CD4-positive, alpha-beta memory T cell (primary cell): ENCODE measurements at places on chromosomes 16 and 17. TPM values are rescaled to one million over a fixed set of nuclear protein-coding genes. Genes with fewer than 3 reads are reported as not detected.

APOBR gene
- total RNA-seq = 9.1 TPM

KCNJ16 gene
- total RNA-seq = not detected

HSF4 gene
- 93.6 TPM for total RNA-seq

GALNS gene
- 58.8 TPM for total RNA-seq

KRTAP2-2 gene
- not detected for total RNA-seq

SLC52A1 gene
- total RNA-seq = 0.58 TPM

KRT33A gene
- not detected for total RNA-seq

TMEM238L gene
- not detected for total RNA-seq

NGFR gene
- total RNA-seq = not detected

CPHXL2 gene
- not detected for total RNA-seq

KRT36 gene
- not detected for total RNA-seq

CHST5 gene
- not detected for total RNA-seq

ZNF597 gene
- total RNA-seq = 5.3 TPM

WFIKKN2 gene
- not detected for total RNA-seq

HBZ gene
- total RNA-seq = not detected

DNA sequence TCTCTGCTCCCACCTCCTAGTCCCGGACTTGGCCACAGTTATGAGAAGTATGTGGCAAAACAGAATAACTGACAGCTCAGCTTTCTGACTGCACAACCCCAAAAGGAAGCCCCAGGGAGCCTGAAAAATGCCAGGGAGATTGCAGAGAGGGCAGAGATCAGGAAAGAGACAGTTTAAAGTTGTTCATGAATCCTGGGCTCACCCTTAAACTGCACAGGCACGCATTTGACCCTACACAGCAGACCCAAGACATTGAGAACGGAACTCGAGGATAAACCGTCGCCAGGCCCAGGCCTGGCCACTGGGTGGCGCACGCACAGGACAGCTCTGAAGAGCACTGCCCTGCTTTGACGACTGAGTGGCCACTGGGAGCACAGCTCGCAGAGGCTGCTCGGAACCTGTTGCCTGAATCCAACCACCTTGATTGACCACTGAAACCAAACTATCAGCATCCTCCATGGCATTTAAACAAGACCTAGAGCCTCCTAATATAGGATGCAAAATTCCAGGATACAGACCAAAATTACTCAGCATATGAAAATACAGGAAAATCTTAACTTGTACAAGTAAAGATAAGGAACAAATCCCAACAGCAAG lies 114.0 kb downstream of the C16orf95 start:
- H3K4me1 ChIP-seq = no peaks in the 10 kb centered on the region
- H3K36me3 ChIP-seq = no peaks in the 10 kb centered on the region
- H3K27ac ChIP-seq = no peak overlapping the region
- DNase-seq = peak; percentile 8
- no peak overlapping the region for H3K4me3 ChIP-seq
- H3K27me3 ChIP-seq = no peaks in the 10 kb centered on the region

- no peak for DNase-seq
- H3K27me3 ChIP-seq = peaks cover 3% of the 10 kb centered on the region
- H3K4me3 ChIP-seq = no peak overlapping the region
These were observed 137.9 kb downstream of the GSG1L start for GRCh38 chr16:27925612-27926011.

DNA sequence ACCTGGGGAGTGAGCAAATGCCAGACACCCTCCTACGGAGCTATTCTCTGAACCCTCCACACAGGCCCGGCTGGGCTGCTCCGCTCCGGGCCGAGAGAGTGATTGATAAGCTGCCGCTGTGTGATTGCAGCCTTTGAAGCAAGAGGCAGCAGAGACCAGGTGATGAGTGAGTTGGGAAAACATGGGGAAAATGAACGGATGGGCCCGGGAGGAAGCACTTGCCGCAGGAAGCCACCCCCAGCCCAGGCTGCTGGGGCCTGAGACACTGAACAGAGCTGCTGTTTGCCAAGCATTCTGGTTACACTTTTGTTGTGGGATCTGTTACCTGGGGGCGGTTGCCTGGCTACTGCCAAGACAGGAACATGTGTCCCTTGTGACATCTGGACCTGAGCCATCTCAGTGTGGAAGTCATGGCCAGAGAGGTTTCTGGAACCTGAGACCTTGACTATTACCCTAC lies 46.4 kb upstream of the KLHDC4 start:
- H3K36me3 ChIP-seq = no peaks in the 10 kb centered on the region
- no peaks in the 10 kb centered on the region for H3K27me3 ChIP-seq
- peaks cover 2% of the 10 kb centered on the region for H3K4me1 ChIP-seq
- H3K4me3 ChIP-seq = no peak overlapping the region
- no peak for DNase-seq
- no peak overlapping the region for H3K27ac ChIP-seq

- no peaks in the 10 kb centered on the region for H3K27me3 ChIP-seq
- no peaks in the 10 kb centered on the region for H3K36me3 ChIP-seq
- H3K27ac ChIP-seq = no peak overlapping the region
- no peak for DNase-seq
- H3K4me1 ChIP-seq = no peaks in the 10 kb centered on the region
These were observed 17.9 kb downstream of the FAM83G start for GRCh38 chr17:18986541-18987229.

DNA sequence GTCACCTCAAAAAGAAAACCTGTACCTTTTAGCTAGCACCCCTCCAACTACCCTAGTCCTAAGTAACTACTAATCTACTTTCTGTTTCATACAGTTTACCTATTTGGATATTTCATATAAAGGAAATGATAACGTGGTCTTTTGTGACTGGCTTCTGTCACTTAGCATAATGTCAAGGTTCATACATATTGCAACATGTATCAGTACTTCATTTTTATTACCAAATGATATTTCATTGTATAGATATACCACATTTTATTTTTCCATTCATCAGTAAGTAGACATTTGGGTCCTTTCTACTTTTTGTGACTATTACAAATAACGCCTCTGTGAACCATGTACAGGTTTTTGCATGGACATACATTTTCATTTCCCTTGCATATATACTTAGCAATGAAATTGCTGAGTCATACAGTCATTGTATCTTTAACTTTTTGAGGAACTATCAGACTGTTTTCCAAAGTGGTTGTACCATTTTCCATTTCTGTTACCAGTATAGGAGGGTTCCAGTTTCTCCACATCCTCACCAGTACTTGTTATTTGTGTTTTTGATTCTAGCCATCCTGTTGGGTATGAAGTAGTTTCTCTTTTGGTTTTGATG lies 23.7 kb downstream of the MOSMO start:
- no peak overlapping the region for H3K27ac ChIP-seq
- DNase-seq = no peak
- no peak overlapping the region for H3K4me3 ChIP-seq
- no peaks in the 10 kb centered on the region for H3K27me3 ChIP-seq

DNA sequence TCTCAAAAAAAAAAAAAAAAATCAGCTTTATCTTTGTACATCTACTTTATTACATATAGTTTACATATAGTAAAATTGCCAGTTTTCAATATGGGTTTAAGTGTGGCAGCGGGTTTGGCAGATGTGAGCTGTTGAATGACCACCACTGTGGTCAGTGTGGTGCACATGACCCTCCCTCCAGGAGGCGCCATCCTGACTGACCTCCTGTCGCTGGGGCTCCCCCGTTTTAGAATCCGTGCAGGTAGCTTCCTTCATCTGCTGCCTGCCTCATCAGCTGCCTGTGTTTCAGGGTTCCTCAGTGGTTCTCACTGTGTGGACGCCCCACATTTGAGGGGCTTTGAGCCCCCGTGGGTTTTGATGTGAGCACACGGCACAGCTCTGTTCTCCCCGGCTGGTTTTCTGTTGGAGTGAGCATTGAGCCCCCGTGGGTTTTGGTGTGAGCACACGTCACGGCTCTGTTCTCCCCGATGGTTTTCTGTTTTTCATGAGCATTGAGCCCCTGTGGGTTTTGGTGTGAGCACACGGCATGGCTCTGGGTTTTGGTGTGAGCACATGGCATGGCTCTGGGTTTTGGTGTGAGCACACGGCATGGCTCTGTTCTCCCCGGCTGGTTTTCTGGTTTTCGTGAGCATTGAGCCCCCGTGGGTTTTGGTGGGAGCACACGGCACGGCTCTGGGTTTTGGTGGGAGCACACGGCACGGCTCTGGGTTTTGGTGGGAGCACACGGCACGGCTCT lies 57.9 kb upstream of the ZNF750 start:
- peaks cover 13% of the 10 kb centered on the region for H3K36me3 ChIP-seq
- no peak overlapping the region for H3K27ac ChIP-seq
- H3K4me1 ChIP-seq = peaks cover 18% of the 10 kb centered on the region
- DNase-seq = no peak
- H3K27me3 ChIP-seq = no peaks in the 10 kb centered on the region

GRCh38 chr17:70169709-70170597 lies 621 bp downstream of the KCNJ2 start:
- no peak overlapping the region for H3K27ac ChIP-seq
- no peak for DNase-seq
- peak overlapping the region; percentile 30 for H3K4me3 ChIP-seq
- H3K4me1 ChIP-seq = peaks cover 11% of the 10 kb centered on the region
- peaks cover 11% of the 10 kb centered on the region for H3K27me3 ChIP-seq
- H3K36me3 ChIP-seq = no peaks in the 10 kb centered on the region

GRCh38 chr17:68906638-68907037 lies 48.6 kb downstream of the ABCA8 start:
- H3K4me3 ChIP-seq = no peak overlapping the region
- H3K27me3 ChIP-seq = no peaks in the 10 kb centered on the region
- no peak for DNase-seq

GRCh38 chr16:62194828-62195227 lies 158.6 kb upstream of the CDH8 start:
- no peaks in the 10 kb centered on the region for H3K4me1 ChIP-seq
- no peak overlapping the region for H3K4me3 ChIP-seq
- H3K27ac ChIP-seq = no peak overlapping the region
- H3K36me3 ChIP-seq = no peaks in the 10 kb centered on the region
- H3K27me3 ChIP-seq = no peaks in the 10 kb centered on the region

- H3K27me3 ChIP-seq = no peaks in the 10 kb centered on the region
- peaks cover 14% of the 10 kb centered on the region for H3K4me1 ChIP-seq
- no peaks in the 10 kb centered on the region for H3K36me3 ChIP-seq
- DNase-seq = no peak
- H3K4me3 ChIP-seq = no peak overlapping the region
- H3K27ac ChIP-seq = no peak overlapping the region
These were observed 30.2 kb downstream of the MRC2 start for GRCh38 chr17:62657690-62658089.

GRCh38 chr17:60391471-60392041 lies 377 bp downstream of the USP32 start:
- no peaks in the 10 kb centered on the region for H3K27me3 ChIP-seq
- H3K4me1 ChIP-seq = peaks cover 22% of the 10 kb centered on the region
- H3K36me3 ChIP-seq = no peaks in the 10 kb centered on the region
- peak overlapping the region; percentile 67 for H3K4me3 ChIP-seq

GRCh38 chr16:75787440-75787839 lies 61.1 kb upstream of the CPHXL start:
- no peak overlapping the region for H3K4me3 ChIP-seq
- no peak for DNase-seq
- no peak overlapping the region for H3K27ac ChIP-seq
- no peaks in the 10 kb centered on the region for H3K4me1 ChIP-seq
- no peaks in the 10 kb centered on the region for H3K27me3 ChIP-seq
- no peaks in the 10 kb centered on the region for H3K36me3 ChIP-seq

DNA sequence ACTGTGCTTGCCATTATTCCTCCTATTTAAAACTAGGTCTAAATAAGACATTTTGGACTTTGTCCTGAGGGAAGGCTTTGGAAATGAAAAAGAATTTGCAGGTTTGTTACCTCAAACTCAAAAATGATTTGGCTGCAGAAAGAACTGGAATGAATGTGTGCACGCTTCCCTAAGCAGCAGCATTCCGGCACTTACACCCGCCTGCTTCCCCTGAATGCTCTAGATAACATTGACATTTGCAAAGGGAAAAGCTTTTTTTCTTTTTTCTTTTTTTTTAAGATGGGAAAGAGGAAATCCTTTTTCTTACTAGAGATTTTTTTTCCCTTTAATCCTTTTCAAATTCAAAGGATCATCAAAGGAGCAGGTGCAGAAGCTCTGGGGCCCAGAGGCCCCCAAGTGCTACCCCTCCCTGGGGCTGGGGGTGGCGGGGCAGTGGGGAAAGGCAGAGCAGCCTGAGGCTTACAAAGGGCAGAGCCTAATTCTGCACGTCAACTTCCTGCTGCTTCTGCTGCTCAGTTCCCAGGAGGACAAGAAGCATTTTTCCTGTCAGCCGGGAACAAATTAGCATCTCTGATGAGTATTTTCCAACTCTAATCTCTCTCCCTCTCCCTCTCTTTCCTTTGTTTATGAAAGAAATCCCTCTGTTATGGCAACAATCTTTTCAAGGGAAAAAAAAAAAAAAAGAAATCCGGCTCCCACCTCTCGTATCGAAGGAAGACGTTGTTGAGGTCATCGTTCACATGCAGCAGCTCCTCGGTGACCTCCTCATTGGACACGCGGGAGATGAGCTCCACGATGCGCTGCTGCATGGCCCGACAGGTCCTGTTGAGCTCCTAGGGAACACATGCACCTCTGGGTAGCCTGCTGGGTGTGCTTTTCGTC lies 32.1 kb upstream of the SREBF1 start:
- H3K27me3 ChIP-seq = no peaks in the 10 kb centered on the region
- H3K36me3 ChIP-seq = peaks cover 28% of the 10 kb centered on the region
- H3K4me1 ChIP-seq = peaks cover 2% of the 10 kb centered on the region
- no peak overlapping the region for H3K4me3 ChIP-seq
- H3K27ac ChIP-seq = no peak overlapping the region
- no peak for DNase-seq

DNA sequence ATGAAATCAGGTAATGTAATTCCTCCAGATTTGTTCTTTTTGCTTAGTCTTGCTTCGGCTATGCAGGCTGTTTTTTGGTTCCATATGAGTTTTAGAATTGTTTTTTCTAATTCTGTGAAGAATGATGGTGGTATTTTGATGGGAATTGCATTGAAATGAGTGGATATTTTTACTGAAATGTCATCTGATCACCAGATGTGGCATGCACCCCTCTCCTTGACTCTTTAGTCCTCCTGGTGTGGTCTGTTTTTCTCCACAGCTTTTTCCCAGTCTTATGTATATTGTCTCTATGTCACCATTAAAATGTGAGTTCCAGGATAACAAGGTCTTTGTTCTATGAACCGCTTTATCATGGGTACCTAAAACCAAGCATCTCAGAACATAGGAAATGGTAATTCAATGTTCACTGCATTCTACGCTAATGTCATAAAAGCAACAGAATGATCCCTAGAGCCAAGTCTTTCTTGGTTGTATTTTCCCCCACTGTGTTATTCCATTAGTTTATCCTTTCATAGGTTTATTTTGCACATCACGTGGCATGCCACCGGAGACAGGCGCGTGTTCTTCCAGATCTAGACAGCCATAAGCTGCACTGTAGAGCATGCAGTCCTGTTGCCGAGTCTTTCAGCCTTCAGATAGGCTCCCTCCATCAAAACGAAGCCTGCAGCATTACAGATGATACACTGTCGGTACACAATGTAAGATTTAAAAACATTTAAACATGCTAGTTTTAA lies 172.5 kb downstream of the RPTOR start:
- H3K4me1 ChIP-seq = peaks cover 17% of the 10 kb centered on the region
- no peak overlapping the region for H3K27ac ChIP-seq
- no peaks in the 10 kb centered on the region for H3K36me3 ChIP-seq
- DNase-seq = no peak
- no peaks in the 10 kb centered on the region for H3K27me3 ChIP-seq
- H3K4me3 ChIP-seq = no peak overlapping the region

- H3K27me3 ChIP-seq = no peaks in the 10 kb centered on the region
- H3K4me1 ChIP-seq = peaks cover 7% of the 10 kb centered on the region
- H3K4me3 ChIP-seq = no peak overlapping the region
- no peaks in the 10 kb centered on the region for H3K36me3 ChIP-seq
These were observed 2.2 kb downstream of the DPEP1 start for GRCh38 chr16:89615596-89616090.

- H3K27ac ChIP-seq = peak overlapping the region; percentile 76
- no peaks in the 10 kb centered on the region for H3K27me3 ChIP-seq
- peak overlapping the region; percentile 4 for H3K4me3 ChIP-seq
- DNase-seq = peak; percentile 66
- H3K36me3 ChIP-seq = no peaks in the 10 kb centered on the region
- peaks cover 82% of the 10 kb centered on the region for H3K4me1 ChIP-seq
These were observed 2.7 kb upstream of the SNX20 start for GRCh38 chr16:50683689-50684374.
